Stimulated activated CD8-positive, alpha-beta memory T cell treated with anti-CD3 and anti-CD28 coated beads, Interleukin-15, amount 100 ng/mL, for 24 hours (primary cell): ENCODE measurements at places on chromosomes 16 and 17.

- no peak for DNase-seq
Observed at GRCh38 chr16:13342675-13343074, 441.3 kb downstream of the SHISA9 start.

DNA sequence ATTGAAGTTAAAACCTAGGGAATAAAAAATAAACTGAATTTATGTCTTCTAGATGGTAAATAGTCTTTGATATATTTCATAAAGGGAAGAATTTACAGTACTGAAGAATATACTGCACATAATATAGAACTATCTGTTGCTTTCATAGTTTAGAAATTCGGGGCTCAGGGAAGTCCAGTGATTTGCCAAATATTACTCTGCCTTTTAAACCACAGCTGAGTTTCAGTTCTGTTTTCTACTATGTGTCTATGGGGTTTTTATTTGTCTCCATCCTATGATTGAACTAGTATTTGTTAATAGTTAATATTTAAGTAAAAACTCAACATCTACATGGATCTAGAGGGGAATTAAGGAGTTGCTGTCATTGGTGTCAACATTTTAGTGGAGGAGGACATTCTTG, 715.0 kb upstream of the CDH8 start:
- DNase-seq, result no peak

- no peak for DNase-seq
Observed at GRCh38 chr17:4658478-4659305, 17.2 kb upstream of the ALOX15 start.

DNA sequence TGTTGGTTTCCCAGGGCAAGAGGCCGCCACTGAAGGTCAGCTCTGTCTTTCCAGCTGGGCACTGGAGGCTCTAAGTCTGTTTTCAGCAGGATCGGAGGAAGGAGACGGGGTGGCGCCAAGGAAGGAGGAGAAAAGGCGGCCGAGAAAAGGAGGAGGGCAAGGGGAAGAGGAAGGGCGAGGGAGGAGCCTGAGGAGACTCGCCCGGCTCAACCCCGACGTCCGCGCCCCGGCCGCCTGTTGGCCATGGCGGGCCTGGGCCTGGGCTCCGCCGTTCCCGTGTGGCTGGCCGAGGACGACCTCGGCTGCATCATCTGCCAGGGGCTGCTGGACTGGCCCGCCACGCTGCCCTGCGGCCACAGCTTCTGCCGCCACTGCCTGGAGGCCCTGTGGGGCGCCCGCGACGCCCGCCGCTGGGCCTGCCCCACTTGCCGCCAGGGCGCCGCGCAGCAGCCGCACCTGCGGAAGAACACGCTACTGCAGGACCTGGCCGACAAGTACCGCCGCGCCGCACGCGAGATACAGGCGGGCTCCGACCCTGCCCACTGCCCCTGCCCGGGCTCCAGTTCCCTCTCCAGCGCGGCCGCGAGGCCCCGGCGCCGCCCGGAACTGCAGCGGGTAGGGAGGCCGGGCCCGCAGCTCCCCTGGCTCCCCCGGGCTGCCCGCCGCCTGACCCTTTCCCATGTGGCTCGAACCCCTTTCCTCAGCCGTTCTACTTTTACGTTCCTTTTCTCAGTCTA, at the start of gene RNF135:
TSS of gene RNF135 (plus strand) at position 209 of the 737 bp plus-strand sequence. CDS start at position 244, 35 bp downstream.
- DNase-seq, result peak; percentile 40

DNA sequence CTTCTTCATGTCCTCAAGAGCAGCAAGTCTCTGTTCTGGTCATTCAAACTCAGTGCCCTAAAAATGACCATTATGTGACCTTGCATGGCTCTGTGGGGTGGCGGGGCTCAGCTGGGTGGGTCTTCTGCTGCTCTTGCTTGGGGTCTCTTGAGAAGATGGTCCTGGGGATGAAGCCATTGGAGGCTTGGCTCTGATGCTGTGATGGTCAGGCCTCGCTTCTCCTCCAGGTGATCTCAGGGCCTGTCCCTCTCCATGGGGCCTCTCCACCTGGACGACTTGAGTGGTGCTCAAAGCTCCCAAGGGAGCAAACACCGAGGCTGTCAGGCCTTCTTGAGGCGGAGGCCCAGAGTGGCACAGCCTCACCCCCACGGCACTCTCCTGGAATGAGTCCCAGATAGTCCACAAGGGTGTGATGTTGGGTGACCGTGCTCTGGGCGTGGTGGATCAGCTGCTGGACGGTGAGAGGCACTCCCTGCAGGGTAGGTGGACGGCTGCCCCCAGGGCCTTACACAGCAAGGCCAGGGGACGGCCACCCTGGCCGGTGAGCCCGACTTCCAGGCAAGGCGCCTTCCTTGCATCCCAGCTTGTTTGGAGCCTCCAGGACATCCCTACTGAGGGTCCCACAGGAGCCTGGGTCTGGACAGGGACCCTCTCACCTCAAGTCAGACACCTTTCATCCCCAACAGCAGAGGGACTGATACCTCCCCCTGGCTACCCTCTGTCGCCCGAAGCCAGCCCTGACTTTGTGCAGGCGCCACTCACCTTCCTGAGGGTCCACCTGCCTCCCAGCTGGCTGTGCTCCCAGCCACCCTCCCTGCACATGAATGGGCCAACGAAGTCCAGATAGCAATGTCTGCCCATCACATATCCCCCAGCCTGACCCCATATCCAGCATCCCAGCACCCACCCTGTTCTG, 48.7 kb downstream of the USP22 start:
- DNase-seq, result no peak

DNA sequence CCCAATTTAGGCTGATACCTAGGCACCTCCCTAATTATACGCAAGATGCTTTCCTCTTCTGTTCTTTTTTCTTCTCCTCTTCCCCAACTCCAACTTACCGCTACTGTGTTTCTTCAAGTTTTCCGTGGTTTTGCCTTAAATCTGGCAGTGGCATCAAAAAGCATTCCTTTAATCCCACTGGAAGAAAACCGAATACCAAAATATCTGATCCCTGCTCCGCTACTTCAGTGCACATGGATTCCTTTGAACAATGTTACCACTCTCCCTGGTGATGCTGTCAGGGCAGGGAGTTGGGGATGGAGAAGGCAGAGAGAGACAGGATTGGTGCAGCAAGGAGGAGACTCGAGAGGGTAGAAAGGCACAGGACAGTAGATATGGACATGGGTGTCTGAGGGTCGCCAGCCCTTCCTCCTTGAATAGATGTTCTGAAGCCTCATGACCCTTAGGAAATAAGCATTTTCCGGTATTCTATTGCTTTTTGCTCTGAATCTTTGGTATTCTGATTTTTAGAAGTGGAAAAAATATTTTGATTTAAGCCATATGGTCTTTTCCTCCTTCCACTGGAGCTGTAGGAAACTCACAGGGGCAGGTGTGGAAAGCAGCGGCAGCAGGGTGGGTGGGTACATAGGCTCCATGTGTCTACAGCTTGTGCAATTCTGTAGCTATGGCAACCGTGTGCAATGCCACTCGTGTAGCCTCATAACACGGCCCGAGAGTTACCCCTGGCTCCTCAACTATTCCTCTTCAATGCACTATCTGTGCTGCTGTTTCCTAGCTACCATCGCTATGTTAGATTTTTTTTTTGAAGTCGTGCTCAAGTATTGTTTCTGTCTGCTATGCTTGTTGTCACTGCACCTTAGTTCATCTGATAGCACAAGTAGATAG, 32.3 kb upstream of the TANC2 start:
- no peak for DNase-seq

- DNase-seq, result no peak
Observed at GRCh38 chr17:69588316-69588715, 173.8 kb downstream of the MAP2K6 start.

GRCh38 chr16:88882358-88883030, 16.0 kb upstream of the PABPN1L start:
- DNase-seq, result no peak

DNA sequence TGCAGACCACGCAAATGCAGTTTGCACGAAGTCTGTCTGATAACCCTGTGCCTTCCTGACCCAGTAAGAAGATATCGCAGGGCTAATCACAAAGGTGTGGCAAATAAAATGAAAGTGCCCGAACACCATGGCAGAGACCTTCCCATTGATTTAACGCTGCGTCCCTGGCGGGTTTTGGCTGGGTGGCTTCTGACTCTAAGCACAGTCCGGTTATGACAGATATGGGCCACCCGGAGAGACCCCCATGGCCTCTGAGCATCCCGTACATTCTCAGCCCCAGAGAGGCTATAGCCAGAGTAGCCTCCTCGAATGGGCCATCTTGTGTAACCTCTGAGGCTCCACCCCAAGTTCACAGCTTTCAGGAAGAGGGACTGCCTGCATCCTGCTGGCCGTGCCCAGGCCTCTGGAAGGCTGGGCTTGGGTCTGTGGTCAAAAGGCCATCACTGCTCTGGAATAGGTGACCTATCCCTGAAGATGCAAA, 5.5 kb downstream of the FOXC2 start:
- DNase-seq, result no peak

DNA sequence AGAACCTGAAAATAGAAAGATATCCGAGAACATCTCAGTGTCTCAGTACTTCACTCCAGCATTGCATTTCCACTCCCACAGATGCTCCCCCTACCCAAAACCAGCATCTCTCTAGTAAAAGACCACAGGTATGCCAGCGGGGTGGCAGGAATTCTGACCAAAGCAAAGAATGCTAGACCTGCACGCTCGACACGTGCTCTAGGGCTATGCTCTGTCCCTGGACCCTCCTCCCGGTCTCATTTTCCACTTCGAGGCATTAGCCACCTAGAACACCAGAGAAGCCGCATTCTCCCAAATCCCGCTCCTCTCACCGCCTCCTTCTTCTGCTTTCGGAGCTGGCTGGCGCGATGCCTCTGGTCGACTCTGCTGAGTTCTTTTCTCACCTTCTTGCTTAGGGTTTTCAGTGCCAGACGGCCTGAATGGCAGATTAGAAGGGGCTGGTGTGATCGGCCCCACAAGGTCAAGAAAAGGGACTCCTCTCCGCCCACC, 487 bp downstream of the TSR1 start:
- no peak for DNase-seq

DNA sequence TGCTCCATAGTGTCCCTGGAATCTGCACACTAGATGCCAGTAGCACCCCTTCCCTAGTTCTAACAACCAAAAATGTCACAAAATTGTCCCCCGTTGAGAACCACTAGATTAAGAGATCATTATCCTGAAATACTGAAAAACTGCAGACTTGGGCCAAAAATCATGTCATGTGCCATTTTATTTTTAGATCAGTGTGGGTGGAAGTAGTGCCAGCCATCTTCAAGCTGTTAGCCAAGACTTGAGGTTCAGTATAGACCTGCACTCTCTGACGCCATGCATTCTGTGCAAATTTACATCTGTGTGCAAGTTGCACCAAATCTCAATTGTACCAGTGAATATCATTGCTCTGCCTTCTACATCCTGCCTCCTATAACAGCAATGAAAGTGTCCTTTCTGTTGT, 31.5 kb upstream of the NOL11 start:
- DNase-seq, result no peak

GRCh38 chr17:29653995-29654714, 31.4 kb upstream of the CORO6 start:
- DNase-seq, result no peak

DNA sequence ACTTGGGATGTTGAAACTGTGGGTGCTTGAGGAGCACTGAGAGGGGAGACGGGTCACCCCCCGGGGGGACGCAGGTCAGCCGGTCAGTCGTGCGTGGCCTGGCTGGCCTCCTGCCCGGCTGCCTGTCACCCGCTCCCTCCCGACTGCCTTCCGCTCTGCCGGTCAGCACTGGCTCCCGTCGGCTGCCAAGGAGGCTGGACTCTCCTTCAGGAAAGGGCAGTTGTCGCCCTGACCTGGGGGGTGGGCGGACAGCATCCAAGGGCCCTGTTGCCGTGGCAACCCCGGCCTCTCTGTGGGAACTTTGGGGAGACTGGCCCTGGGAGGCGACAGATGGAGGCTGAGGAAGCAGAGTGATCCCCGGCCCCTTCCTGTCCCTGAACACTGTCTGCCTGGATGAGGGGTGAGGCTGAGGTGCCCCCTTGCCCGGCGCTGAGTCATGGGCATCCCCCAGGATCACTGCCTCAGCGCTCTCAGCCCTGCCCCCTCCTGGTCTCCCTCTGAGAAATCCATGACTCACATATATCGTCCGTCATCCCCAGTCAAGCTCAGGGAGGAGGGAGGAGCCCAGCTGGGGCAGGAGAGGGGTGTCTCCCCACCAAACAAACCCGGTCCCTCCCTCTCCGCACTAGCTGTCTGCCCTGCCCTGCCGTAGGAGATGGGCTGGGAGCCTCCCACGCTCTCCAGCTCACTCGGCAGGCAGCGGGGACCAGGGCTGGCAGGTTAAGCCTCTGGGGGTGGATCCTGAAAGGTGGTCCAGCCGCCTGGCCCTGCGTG, at the start of gene ADGRG1:
TSS of gene ADGRG1 (plus strand) at position 623 of the 774 bp plus-strand sequence. CDS start 21,658 bp downstream, outside the sequence.
- peak; percentile 22 for DNase-seq

GRCh38 chr17:44568945-44569858, 11.9 kb downstream of the FZD2 start:
- no peak for DNase-seq

GRCh38 chr17:49266233-49266632, 35.6 kb upstream of the PHOSPHO1 start:
- DNase-seq, result no peak

DNA sequence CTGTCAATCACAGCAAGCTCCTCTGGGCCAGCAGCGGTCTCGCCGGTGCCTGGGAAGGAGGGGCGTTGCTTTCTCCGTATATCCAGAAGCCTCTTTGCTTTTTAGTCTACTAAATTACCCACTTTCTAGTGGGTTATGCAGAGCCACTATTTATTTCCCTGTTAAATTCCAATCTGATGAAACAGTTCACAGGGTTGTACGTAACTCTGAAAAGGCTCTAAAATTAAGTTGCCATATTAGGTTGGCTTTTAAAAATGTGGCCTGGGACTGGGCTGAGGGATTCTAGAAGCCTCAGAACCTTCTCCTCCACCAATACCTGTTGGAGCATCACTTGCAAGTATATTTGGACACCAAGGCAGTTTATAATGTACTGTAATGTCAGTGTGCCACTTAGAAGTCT, 27.2 kb downstream of the MARCHF10 start:
- no peak for DNase-seq
